ENCODE measurements at places on chromosomes 7 and 10. TPM values are rescaled to one million over a fixed set of nuclear protein-coding genes. Genes with fewer than 3 reads are reported as not detected.

The DENND2A gene
- polyA plus RNA-seq, result 36.9 TPM

The IDI2 gene
- 0.14 TPM for polyA plus RNA-seq

The CRHR2 gene
- polyA plus RNA-seq, result 0.15 TPM

The GIMAP4 gene
- polyA plus RNA-seq, result 106 TPM

The BTBD16 gene
- polyA plus RNA-seq, result not detected

The ACTL6B gene
- polyA plus RNA-seq, result 0.13 TPM

The GIMAP7 gene
- polyA plus RNA-seq, result 38.9 TPM

The MMRN2 gene
- 32.5 TPM for polyA plus RNA-seq

The RAMP3 gene
- polyA plus RNA-seq, result 17.7 TPM

The ABCA13 gene
- polyA plus RNA-seq, result 0.64 TPM

The SCIN gene
- 3.3 TPM for polyA plus RNA-seq

The IFIT2 gene
- polyA plus RNA-seq, result 14.1 TPM

The C10orf53 gene
- not detected for polyA plus RNA-seq

The EPO gene
- 0.13 TPM for polyA plus RNA-seq

The ENTPD1 gene
- polyA plus RNA-seq, result 16.9 TPM

The CYP2C19 gene
- 0.12 TPM for polyA plus RNA-seq

The C7orf33 gene
- polyA plus RNA-seq, result not detected

The GPC2 gene
- 14.9 TPM for polyA plus RNA-seq

The LRRN3 gene
- 34.4 TPM for polyA plus RNA-seq

The BCL7B gene
- 29.2 TPM for polyA plus RNA-seq

The MYL10 gene
- polyA plus RNA-seq, result 0.55 TPM

The OPN4 gene
- not detected for polyA plus RNA-seq

The AKR1C1 gene
- 10.8 TPM for polyA plus RNA-seq

The DRGX gene
- polyA plus RNA-seq, result not detected

The EVX1 gene
- not detected for polyA plus RNA-seq

The DLX5 gene
- 13.0 TPM for polyA plus RNA-seq

The TYW1B gene
- 8.5 TPM for polyA plus RNA-seq

The TAS2R39 gene
- polyA plus RNA-seq, result not detected

The SYT15 gene
- polyA plus RNA-seq, result 26.5 TPM

The ERCC6 gene
- polyA plus RNA-seq, result 22.8 TPM

The CTAGE6 gene
- not detected for polyA plus RNA-seq

The SCRN1 gene
- 37.8 TPM for polyA plus RNA-seq

The UPK3B gene
- 56.1 TPM for polyA plus RNA-seq

The RNF133 gene
- 0.23 TPM for polyA plus RNA-seq

The GAD2 gene
- not detected for polyA plus RNA-seq

The CCL24 gene
- 0.55 TPM for polyA plus RNA-seq

The DPCD gene
- polyA plus RNA-seq, result 32.1 TPM

The TMEM130 gene
- 0.31 TPM for polyA plus RNA-seq

The GNAI1 gene
- polyA plus RNA-seq, result 121 TPM

The SOSTDC1 gene
- polyA plus RNA-seq, result 24.0 TPM

The CHRM2 gene
- 0.98 TPM for polyA plus RNA-seq

The CDHR3 gene
- polyA plus RNA-seq, result 30.4 TPM

The FRMPD2 gene
- polyA plus RNA-seq, result 2.5 TPM

The CD36 gene
- polyA plus RNA-seq, result 395 TPM

The LEP gene
- not detected for polyA plus RNA-seq

The INHBA gene
- polyA plus RNA-seq, result 1.3 TPM

The MARVELD1 gene
- 64.3 TPM for polyA plus RNA-seq

The ARF5 gene
- 206 TPM for polyA plus RNA-seq

The PITRM1 gene
- polyA plus RNA-seq, result 71.0 TPM

The PODXL gene
- 52.0 TPM for polyA plus RNA-seq

The CFAP46 gene
- polyA plus RNA-seq, result 3.1 TPM

The SEMA3E gene
- polyA plus RNA-seq, result 36.3 TPM

The PLPP4 gene
- not detected for polyA plus RNA-seq

The GPR141 gene
- polyA plus RNA-seq, result 1.4 TPM

The TSPAN12 gene
- polyA plus RNA-seq, result 47.0 TPM

The STAMBPL1 gene
- polyA plus RNA-seq, result 6.4 TPM

The CFAP58 gene
- 2.0 TPM for polyA plus RNA-seq

Measured in right lung (tissue), 10 donors.